A172 (cell line): ENCODE measurements at places on chromosomes 12 and 14. TPM values are rescaled to one million over a fixed set of nuclear protein-coding genes. Genes with fewer than 3 reads are reported as not detected.

GRCh38 chr12:104622928-104623327, 166.2 kb downstream of the CHST11 start:
- no peak for DNase-seq

- DNase-seq: no peak
These were observed 136.3 kb downstream of the DYRK2 start for GRCh38 chr12:67784831-67785230.

DNA sequence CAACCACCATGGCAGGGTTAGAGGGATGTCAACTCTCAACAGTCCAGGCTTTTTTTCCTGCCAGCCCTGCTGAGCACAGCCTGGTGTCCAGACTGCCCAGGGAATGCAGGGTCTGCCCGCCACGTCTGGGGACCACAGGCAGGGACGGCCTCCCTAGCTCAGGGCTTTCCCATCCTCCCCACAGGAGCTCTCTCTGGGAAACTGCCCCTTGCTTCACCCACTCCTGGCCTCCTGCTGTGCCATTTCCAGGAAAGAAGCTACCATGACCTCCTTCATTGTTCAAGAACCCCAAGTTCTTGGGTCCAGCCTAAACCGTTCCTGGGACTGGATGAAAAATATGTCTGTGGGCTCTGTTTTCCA, 4.8 kb downstream of the SCNN1A start:
- no peak for DNase-seq

Gene PLEKHH1
- 1.3 and 5.0 TPM in 2 replicates for total RNA-seq

Gene MGAT4C
- 0.05 TPM in 1 of 2 replicates, not detected in the other for total RNA-seq

Gene LRTM2
- not detected in 2 replicates for total RNA-seq

GRCh38 chr14:69291891-69292561, 32.1 kb downstream of the GALNT16 start:
- peak; percentile 27 for DNase-seq

- no peak for DNase-seq
These were observed 83.3 kb upstream of the FOXN3 start for GRCh38 chr14:89500303-89500702.

- no peak for DNase-seq
These were observed 60.2 kb downstream of the UBR7 start for GRCh38 chr14:93267149-93267711.

GRCh38 chr12:114776731-114777442, 92.9 kb upstream of the TBX3 start:
- peak; percentile 87 for DNase-seq

DNA sequence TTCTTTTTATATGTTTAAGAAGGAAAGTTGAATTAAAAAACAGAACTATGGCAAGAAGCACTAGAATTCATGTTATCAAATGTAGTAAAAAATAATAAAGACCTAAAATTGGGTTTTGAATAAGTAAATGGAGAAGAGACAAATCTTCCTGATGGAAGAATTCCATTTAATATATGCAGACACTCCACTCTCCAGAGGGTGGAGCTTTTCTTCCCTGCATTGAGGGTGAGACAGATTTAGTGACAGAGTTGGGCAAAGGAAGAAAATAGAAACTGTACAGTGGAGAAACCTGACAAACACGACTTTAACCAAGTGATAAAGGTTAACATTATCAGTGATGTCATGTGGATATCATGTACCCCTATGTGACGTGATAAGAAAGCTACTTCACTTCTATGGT, 217.6 kb downstream of the PRKD1 start:
- DNase-seq: no peak

- peak; percentile 3 for DNase-seq
These were observed 780 bp upstream of the SLC41A2 start for GRCh38 chr12:104958805-104959334.

Gene KCNH5
- total RNA-seq: 0.38 TPM in 1 of 2 replicates, not detected in the other

DNA sequence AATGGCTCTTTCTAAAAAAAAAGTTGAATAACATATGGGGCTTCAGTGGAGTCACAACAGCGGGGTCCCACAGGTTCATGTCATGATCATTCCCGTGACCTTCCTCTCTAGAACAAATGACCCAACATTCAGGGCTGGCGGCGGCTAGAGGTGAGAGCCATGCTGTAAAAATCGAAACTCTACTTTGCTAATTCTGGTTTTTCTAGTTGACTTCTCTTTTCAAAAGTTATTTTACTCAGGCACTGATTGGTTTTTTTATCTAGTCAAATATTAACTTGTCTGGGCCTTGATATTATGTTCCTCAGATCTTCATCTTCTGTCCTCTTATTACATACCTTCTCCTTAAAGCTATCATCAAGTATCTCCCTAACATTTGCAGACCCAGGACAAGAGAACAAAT, 402.9 kb upstream of the SOX5 start:
- no peak for DNase-seq

DNA sequence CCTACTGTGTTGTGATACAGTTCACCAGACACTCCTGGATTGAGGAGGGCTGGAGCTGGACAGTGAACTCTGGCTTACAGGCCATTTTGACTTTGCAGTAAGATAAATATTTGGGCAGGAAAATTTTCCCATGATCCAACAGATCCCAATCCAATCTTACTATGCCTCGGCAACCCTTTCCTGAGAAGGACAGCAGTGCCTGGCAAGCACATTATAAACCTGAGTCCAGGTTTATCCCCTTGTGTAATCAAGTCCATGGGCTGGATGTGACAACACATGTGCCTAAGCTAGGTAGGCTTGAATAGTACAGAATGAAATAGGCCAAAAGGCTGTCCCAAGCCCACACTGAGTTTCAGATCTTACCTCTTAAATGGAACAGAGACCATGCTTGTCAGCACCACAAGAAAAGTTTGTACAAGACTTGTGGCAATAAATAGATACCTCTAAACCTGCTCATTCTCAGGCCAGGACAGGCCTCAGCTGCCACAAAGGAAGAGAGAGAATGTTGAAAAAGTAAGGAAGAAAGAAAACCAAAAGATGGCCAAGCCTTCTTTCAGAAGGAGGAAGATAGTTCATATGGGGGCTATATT, 34.9 kb downstream of the CREBL2 start:
- DNase-seq: no peak

Gene B4GALNT3
- 1.9 and 2.5 TPM in 2 replicates for total RNA-seq
